ENCODE measurements at places on chromosomes 16 and 17.

- no peak for DNase-seq
Measured at GRCh38 chr16:19713697-19714096, 4.3 kb downstream of the KNOP1 start.

DNA sequence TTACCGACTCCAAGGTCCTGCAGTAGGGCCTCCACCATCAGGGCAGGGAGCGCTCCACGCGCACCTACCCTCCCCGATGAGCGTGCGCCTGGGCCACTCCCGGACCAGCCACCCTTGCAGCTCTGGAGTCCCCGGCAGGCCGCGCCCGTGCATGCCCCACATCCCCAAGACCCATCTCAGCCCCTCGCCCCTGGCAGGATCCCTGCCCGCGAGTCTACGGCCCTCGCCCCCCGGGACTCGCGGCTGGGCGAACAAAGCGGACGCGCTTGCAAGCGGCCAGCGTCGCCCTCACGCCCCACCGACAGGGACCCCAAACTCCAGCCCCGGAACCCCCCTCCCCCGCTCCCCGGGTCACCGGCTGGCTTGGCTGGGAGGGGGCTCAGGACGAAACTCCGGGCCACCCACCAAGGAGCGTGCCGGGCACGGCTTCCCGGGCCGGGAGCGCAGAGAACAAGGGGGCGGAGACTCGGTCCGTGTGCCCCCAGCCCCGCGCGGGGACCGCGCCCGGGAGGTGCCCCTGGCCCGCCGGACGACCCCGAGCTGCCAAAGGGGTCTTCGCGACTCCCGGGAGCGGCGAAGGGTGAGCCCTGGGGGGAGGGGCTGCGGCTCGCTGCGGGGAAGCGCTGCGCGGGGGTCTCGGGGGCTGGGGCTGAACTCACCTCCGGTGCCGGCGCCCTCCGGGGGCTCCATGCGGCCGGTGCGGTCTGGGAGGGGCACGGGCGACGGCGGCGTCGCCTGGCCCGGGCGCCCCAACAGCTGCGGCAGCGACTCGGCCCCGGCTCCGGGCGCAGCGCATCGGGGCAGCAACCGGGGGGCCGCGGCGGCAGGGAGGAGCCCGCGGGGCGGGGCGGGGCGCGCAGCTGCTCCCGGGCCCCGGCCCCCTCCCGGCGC is at the start of gene DBNDD1:
Gene DBNDD1 (minus strand): TSS at position 805 of the 891 bp plus-strand sequence. CDS start 115 bp downstream, at position 690.
- no peak for DNase-seq

DNA sequence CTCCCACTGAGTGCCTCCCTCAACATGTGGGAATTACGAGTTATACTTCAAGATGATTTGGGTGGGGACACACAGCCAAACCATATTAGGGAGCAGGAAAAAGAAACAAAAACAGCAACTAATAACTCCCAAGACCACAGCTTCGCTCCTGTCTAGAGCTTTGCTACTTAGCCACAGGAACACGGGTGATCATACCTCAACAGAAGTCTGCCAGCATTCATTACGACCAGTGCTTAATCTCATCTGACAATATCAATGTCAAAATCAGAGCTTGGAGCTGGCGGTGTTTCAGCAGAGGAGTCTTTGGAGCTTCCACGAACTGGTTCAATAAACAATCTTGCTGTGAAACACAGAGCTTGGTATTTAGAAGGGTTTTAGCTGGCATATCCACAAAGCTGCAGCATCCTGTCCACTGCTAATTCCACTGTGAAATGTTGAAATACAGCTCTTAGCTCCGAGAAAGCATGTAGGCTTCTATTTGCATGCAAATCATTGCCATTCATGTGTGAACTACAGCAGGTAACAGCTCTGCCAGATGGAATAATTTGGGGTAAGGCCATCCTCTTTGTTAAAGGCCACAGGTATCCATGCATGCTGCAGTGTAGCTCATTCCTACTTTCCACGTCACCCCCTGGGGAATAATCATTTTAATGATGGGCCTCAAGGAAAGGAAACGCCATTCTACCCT is 128.4 kb upstream of the GOT2 start:
- DNase-seq, result no peak

GRCh38 chr16:27745348-27745747 is 195.4 kb downstream of the KATNIP start:
- DNase-seq, result no peak

- no peak for DNase-seq
Measured at GRCh38 chr17:68319410-68320162, 28.3 kb downstream of the ARSG start.

GRCh38 chr16:77227745-77228144 is 28.5 kb downstream of the SYCE1L start:
- DNase-seq, result no peak

DNA sequence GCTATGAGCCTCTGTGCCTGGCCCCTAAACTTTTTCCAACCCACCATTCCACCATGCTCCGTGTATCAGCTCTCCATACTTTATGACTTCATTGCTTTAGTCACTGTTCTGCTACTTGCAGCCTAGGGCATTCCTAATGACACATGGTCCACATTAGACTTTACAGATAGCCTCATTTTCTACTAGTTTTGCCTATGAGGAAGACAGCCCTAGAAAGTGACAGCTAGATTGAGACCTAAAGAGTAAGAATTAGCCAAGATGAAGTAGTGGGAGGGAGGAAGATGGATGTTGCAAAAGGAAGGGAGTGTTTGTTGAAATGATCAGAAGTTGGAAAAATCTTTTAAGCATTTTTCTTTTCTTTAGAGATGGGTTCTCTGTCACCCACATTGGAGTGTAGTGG is 11.0 kb downstream of the C16orf54 start:
- no peak for DNase-seq

GRCh38 chr16:89370081-89370511 is 120.3 kb downstream of the ANKRD11 start:
- DNase-seq, result no peak

DNA sequence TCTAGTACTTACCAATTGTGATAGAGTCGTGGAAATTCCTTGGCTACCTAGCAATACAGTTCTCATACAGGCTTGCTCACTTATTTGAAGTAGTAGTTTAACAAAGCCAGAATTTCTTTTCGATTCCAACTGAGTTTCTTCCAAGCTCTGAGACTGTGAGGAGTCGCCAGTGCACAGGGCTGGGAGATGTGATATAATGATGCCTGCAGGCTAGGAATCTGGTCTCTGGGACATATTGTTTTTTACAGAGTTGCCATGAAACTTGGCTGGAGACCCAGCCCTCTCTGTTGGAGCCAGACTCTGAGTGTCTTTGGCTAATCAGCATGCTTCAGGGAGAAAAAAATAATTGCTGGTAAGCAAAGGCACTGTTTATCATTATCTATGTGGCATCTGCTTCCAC is 698.8 kb upstream of the GOT2 start:
- no peak for DNase-seq

DNA sequence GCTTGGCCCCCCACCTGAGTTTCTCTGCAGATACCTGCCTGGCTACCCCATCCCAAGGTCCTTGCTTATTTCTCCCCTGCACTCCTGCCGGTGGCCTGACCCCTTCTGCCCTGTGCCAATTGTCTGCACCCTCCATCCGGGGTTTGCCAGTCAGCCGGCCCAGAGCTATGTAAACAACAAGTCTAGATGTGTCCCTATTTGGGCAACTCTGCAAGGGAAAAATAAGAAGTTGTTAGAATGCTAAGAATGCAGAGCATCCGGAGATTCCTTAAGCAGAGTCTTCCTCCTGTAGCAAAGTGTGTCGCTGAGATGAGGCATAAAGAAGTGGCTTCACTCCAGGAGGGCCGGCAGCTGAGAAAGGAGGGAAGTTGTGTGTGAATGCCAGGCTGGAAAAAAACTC is 46.6 kb downstream of the RGS9 start:
- no peak for DNase-seq

DNA sequence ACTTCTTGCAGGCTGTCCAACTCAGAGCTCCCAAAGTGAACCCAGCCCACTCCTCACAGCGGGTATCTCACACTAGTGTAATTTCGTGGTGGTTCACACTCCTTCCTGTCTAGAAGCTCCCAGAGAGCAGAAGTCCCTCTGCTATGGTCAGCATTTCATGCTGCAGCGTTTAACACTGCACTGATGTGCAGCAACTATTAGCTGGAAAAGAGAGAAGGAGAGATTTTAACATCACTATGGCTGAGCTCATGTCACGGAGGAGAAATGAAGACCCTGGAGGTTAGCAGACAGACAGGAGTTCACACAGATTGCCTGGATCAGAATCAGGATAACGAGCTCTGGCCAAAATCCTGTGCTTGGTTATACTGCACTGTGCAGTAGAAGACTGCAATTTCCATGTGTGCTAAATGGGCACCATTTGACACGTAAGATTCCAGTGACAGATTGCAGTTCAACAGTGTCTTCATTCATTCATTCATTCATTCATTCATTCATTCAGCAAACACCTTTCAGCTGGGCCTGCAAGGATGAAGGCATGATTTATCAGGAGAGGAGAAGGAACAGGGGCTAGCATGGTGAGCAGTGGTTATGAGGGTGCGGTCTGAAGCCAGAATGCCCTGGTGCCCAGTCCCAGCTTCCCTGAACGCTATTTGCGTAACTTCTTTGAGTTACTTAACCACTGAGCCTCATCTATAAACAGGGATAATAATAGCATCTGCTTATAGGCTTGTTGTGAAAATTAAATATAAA is 5.3 kb upstream of the CCL1 start:
- no peak for DNase-seq

- no peak for DNase-seq
Measured at GRCh38 chr17:511833-512251, 159.2 kb upstream of the RPH3AL start.

GRCh38 chr17:39064819-39065218 is 86.6 kb downstream of the PLXDC1 start:
- no peak for DNase-seq

GRCh38 chr16:89174877-89175276 is 3.3 kb downstream of the CDH15 start:
- DNase-seq, result no peak

GRCh38 chr17:81382851-81383250 is 12.4 kb upstream of the BAHCC1 start:
- DNase-seq, result no peak

GRCh38 chr16:25721439-25721838 is 29.7 kb downstream of the HS3ST4 start:
- no peak for DNase-seq

- peak; percentile 26 for DNase-seq
Measured at GRCh38 chr17:80888276-80889160, 103.1 kb upstream of the CHMP6 start.

GRCh38 chr16:27205423-27206065 is 2.2 kb downstream of the KDM8 start:
- no peak for DNase-seq

DNA sequence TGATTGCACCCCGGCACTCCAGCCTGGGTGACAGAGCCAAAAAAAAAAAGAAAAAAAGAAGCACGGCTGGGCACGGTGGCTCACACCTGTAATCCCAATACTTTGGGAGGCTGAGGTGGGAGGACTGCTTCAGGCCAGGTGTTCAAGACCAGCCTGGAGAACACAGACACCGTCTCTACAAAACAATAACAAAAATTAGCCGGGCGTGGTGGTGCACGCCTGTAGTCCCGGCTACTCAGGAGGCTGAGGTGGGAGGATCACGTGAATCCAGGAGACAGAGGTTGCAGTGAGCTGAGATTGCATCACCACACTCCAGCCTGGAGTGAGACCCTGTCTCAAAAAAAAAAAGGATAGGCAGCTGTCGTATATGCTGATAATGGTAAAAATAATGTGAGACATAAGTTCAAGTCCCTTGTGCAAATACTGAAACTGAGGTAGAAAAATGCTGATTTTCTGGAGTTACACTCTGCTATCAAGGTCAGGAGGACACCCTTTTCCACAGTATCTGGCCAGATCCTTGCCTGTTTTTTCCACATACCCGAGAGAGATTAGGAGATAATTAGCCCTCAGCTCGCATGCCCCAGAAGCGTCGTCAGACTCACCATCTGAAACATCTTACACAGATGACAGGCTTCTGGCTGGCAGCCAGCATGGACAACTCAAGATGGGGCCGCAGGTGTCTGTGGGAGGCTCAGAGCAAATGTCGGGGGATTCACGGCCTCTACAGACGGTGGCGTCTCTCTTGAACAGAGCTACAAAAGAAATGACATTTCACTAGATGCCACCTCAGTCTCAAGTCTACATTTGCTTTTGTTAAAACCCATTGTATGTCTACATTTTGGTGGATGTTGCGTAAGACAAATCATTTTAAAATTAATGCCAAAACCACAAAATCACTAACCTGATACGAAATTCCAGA is 36.8 kb downstream of the WDR45B start:
- DNase-seq, result peak; percentile 69

DNA sequence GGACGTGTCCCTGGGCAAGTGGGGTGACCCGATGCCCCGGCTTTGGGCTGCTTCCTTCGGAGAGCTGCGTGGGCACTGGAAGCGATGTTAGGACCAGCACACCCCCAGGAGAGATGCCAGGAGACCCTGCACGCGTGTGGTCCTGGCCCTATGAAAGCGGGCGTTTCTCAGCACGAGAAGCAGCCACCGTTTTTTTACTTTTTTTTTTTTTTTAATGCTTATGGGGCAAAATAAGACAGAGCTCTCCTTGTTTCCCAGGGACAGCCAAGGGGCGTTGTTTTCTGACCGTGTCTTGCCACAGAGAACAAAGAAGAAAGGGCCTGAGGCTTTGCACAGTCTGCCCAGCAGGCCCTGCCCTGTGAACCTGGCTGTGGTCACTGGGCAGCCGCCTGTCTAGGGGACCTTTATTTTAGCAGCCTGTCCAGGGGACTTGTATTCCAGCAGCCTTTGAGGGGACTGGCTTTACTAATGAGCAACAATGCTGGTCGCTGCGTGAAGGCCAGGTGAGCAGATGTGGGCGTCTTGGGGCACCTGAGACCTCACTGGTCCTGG is 996 bp downstream of the SLC25A10 start:
- DNase-seq, result peak; percentile 34

- no peak for DNase-seq
Measured at GRCh38 chr17:63647936-63648335, 25.7 kb downstream of the MAP3K3 start.

- no peak for DNase-seq
Measured at GRCh38 chr17:73337330-73337710, 25.5 kb upstream of the CDC42EP4 start.

GRCh38 chr17:48240562-48241130 is 133.1 kb downstream of the SNX11 start:
- no peak for DNase-seq

GRCh38 chr16:20799599-20799998 is 6.7 kb downstream of the ERI2 start:
- DNase-seq, result no peak

GRCh38 chr17:69078864-69079263 is 18.1 kb upstream of the ABCA9 start:
- no peak for DNase-seq

DNA sequence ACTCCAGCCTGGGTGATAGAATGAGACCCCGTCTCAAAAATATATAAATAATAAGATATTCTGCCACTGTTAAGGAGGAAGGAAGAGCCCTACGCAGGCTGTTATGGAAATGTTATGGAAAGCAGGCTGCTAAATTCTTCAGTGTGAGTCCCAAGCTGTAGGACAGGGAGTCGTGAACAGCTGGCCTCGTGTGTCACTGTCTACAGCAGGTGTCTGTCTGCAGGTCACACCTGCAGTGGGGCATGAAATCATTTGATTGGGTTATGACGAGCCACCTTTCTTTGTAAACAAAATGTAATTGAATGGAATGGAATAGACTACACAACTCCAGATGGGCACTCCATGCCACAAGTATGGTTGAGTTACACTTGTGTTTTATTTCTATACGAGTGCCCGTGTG is 15.6 kb upstream of the LITAF start:
- DNase-seq, result no peak

- no peak for DNase-seq
Measured at GRCh38 chr16:10911267-10911666, 31.0 kb downstream of the DEXI start.

GRCh38 chr17:80468242-80468641 is 8.2 kb downstream of the NPTX1 start:
- no peak for DNase-seq
